ENCODE measurements at places on chromosomes 16 and 17.

GRCh38 chr16:588639-588888 lies 1.3 kb upstream of the RAB40C start:
- peak; percentile 69 for DNase-seq

- DNase-seq = no peak
These were observed 44.3 kb downstream of the PMP22 start for GRCh38 chr17:15220785-15221184.

DNA sequence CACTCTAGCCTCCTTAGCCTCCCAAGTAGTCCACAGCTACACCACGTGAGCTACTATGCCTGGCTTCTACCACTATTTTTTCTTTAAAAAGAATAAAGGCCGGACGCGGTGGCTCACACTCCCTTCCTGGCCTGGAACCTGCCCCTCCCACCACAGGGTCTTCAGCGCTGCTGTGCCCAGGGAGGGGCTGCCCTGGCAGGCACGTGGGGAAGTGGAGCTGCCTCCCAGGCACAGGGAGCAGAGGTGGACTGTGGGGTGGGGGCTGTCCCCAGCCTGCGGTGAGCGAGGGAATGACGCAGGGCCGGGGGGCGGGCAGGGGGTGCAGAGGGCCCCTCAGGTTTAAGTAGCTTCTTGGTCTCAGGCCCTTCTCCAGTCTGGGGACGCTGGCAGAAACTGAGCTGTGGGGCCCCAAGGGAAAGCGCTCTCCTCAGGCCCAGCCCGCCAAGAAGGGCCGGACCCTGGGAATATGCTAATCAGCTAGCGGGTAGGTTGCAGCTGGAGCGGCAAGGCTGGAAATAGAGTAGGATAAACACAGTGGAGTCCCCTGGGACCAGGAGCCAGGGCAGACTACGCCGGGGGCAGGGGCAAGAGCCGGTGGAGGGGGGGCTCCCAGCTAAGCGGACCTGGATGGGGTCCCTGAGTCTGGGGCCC lies 46.8 kb downstream of the TIMM22 start:
- no peak for DNase-seq

- DNase-seq = no peak
These were observed 25.2 kb upstream of the TMEM220 start for GRCh38 chr17:10754861-10755591.

DNA sequence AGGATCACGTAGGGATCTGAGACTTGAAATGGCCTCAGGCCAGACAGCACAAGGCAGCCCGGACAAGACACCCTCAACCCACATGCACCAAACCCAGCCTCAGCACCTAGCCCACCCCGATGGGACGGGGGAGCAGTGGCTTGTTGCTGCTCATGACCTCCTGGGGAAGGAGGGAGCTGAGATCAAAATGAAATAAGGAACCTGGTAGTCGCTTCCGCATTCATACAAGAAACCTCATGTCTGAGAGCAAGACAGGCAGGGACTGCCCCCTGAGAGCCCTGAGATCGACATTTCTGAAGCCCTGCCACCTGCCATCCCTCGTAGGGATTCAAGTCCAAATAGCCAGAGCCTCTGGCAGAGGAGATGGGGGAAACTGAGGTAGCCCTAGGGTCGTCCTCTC lies 5.7 kb upstream of the CEP131 start:
- no peak for DNase-seq

GRCh38 chr16:79687249-79688130 lies 87.0 kb upstream of the MAF start:
- DNase-seq = no peak

DNA sequence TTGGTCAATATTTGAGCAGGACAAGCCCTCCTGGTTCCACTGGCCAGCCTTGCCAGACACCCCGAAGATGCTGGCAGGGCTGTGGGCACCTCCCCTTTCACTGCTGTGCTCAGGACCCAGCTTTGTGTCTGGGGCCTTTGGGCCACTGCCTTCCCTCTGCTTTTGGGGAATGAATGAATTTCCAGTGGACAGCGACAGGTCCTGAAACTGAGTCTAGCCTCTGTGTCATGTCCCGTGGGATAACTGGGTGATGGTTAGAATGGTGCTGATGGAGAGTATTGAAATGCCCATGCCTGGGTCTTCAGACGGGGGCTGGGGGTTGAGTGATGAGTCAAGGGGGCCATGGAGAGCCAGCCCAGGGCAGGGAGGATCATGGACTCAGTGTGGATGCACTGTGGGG lies 135.8 kb downstream of the FOXL1 start:
- DNase-seq = no peak

DNA sequence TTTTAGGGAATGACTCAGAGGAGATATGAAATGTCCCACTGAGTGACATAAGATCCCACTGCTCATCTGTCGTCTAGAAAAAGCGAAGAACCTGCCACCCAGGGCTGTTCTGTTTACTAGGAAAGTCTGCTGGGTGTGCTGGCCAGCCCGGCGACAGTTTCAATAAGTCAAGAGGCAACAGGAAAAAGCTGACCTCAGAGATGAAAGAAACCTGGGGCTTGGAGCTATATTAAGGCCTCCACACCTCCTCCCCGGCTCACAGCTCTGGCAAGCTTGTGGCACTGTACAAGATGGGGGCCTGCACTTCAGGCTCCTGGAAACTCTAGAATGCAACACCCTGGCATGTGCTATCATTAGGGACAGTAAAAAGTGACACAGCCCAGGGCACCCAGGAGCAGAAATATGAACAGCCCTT lies 10.6 kb downstream of the ZFHX3 start:
- DNase-seq = no peak

DNA sequence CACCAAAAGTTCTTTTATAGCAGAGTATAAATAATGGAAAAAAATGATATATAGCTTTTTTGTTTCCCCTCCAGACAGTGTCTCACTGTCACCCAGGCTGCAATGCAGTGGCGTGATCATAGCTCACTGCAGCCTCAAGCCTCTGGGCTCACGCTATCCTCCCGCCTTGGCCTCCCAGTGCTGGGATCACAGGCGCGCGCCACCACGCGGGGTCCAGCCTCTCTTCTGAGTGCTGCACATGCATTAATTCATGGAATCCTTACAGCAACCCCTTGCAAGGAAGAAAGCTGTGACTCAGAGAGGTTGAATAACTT lies 18.0 kb upstream of the ZNF629 start:
- DNase-seq = no peak

DNA sequence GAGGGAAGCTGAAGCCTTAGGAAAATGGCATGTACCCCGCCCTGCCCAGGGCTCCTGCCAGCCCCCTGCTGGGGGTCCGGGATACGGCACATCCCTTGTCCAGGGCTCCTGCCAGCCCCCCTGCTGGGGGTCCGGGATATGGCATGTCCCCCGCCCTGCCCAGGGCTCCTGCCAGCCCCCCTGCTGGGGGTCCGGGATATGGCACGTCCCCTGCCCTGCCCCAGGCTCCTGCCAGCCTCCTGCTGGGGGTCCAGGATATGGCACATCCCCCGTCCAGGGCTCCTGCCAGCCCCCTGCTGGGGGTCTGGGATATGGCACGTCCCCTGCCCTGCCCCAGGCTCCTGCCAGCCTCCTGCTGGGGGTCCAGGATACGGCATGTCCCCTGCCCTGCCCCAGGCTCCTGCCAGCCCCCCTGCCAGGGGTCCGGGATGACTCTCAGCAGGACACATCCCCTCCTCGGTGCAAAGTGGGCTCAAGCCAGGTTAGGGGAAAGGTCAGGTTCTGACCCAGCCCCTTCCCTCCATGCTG lies 43.2 kb downstream of the RPH3AL start:
- DNase-seq = no peak

DNA sequence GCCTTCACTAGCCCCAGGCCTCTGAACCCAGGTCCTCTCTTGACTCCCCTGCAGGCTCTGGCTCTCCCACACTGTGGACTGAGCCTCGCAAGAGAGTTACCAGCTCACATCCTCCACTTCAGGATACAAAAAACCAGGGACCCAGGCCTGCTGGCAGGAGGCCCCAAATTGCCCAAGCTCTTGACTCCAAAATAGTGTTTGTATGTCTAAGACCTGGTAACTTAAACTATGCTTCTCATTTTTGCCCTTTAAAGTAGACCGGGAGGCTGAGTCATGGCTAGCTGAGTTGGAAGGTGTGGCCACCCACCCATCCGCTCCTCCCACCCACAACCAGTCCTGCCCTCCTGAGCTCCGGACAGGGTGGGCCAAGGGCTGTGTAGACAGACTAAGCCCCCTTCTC lies 250.0 kb downstream of the SOX9 start:
- no peak for DNase-seq

DNA sequence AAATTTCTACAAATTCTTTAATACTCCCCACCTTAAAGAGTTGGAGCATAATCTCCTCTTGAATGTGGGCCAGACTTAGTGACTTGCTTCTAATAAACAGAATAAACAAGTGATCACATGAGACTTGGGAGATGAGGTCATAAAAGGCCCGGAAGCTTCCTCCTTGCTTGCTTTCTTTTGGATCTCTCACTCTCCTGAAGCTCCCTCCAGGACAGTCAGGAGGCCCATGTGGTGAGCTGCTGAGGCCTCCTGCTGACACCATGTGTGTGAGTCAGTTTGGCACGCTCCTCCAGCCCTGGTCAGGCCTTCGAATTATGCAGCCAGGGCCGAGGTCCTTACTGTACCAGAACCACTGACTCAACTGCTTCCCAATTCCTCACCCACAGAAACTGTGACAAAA lies 53.2 kb downstream of the NDEL1 start:
- peak; percentile 86 for DNase-seq

DNA sequence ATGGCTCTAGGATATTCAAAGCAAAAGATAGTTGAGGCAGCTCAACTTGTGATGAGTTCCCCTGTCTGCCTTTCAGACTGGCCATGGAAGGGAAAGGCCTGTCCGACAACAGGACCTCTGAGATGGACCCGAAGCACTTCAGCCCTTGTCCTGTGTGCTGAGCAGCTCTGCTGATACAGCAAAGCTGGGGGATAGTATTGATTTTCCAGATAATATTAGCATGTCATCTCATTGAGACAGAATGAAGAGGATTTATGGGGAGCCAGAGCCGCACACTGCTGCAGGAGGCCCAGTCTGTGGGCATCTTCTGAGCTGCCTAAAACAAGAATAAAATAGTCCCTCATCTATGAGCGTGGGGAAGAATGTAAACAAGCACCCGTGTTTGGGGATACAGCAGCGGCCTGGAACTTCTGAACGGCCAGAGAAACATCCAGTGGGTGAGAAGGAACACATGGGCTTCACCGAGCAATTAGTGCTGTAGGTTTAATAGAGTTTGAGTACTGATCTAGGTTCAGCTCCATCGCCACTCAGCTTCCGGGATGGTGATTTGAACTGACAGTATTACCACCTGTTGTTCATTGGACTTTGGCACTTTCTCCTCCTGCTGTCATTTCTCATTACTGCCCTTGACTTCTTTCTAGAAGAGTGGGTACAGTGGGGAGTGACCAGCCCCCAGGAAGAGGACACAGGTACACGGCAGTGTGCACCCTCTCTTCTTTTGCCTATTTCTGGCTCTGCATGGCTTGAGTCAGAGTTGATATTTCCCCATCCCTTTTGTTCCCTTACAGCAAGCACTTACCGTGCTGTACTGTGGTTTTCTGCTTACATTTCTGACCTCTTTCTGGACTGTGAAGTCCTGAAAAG lies 96.5 kb upstream of the TBX2 start:
- no peak for DNase-seq

- DNase-seq = no peak
These were observed 7.1 kb upstream of the SLC5A11 start for GRCh38 chr16:24838554-24839266.

GRCh38 chr16:23597003-23597756 lies 1.1 kb upstream of the NDUFAB1 start:
- peak; percentile 25 for DNase-seq

DNA sequence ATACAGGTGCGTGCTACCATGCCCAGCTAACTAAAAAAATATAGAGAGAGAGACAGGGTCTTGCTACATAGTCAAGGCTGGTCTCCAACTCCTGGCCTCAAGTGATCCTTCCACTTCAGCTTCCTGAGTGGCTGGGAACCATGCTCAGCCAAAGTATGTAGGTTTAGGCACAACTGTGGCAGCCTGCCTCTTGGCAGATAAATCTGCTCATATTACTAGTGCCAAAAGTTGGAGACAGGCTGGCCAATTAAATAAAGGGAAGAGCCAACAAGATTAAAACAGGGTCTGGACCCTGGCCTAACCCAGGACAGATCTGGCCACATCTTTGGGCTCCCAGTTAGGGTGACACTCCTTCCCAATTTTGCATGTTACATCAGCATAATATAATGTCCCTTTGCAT lies 151.7 kb downstream of the CBLN1 start:
- DNase-seq = no peak

- DNase-seq = no peak
These were observed 6.5 kb downstream of the ENPP7 start for GRCh38 chr17:79737046-79737921.

DNA sequence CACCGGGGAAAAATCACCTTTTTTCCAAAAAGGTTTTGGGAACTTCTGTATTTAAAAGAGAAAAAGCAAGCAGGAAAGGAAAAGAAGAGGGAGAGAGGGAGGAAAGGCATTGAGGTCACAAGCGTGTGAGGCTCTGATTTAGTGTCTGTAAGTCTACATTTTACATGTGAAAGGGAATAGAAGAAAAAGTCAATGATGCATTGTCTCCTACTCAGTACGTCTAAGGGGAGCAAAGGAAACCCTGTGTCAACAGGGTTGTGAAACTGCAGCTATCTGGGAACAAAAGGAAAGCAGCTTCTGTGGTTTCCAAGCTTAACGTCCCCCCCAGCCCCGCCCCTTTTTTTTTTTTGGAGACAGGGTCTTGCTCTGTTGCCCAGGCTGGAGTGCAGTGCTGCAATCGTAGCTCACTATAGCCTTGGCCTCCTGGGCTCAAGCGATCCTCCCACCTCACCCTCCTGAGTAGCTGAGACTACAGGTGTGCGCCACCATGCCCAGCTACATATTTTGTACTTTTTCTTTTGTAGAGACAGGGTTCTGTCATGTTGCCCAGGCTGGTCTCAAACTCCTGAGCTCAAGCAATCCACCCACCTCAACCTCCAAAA lies 1.8 kb upstream of the CDC42EP4 start:
- no peak for DNase-seq

GRCh38 chr16:8716592-8716991 lies 42.2 kb downstream of the ABAT start:
- DNase-seq = no peak

DNA sequence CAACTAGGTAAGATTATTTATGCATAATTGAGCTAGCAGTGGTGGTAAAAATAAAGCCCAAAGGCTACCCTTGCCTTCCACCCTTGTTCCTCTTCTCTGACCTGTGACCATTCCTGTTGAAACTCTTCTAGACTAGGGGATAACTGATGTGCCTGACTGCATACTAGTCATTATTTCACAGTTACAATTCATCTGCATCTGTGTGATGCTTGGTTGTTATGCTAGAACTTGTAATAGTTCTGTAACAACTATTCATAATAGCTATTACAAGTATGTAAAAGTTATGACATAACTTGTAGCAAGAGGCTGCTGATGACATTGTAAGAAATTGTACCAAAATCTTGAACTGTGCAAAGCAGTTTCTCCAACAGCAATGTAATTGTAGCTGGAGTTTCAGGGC lies 2.4 kb upstream of the VAC14 start:
- no peak for DNase-seq
